Fibroblast of pulmonary artery (primary cell): ENCODE measurements at places on chromosomes 2 and 18.
A peak's percentile ranks its signal among the peaks of the same experiment; 100 is the strongest.

- DNase-seq, result no peak
Observed at GRCh38 chr2:228956701-228957474, 314.2 kb downstream of the PID1 start.

DNA sequence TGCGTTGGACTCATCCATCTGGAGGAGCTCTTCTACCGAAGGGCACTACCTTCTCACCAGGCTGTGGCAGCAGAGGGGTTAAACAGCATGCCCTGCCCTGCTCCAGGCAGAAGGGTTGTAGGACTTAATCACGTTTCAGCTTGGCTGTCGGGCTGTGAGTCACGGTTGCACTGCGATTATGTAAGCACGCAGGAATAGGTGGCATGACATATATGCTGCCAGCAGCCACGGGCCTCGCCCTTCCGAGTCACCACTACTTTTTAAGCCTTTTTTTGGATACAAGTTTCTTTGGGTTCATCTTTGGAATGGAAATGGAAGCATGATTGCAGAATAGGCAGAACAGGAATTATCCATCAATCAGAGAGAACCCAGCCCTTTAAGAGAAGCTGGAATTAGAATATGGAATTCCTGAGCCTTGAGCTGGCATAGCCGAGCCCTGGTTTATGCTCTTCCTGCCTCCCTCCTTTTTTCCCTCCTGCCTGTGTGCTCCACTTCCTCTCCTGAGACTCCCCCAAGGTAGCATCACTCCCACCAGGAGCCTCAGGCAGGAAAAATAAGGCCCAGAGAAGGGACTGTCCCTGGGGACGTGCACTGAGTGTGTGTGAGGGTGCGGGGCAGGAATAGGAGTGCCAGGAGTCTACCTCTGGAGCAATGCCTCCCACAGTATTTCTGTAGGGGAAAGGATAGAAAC, 86.8 kb downstream of the SEMA4F start:
- peak; percentile 91 for DNase-seq

- DNase-seq, result peak; percentile 13
Observed at GRCh38 chr2:24164416-24164973, 10.4 kb upstream of the FAM228A start.

GRCh38 chr2:145874466-145874865, 1354.5 kb upstream of the ZEB2 start:
- DNase-seq, result peak; percentile 62
